ENCODE measurements at places on chromosomes 12 and 14.

GRCh38 chr14:94343238-94344005 is 20.3 kb upstream of the SERPINA6 start:
- no peak for DNase-seq

DNA sequence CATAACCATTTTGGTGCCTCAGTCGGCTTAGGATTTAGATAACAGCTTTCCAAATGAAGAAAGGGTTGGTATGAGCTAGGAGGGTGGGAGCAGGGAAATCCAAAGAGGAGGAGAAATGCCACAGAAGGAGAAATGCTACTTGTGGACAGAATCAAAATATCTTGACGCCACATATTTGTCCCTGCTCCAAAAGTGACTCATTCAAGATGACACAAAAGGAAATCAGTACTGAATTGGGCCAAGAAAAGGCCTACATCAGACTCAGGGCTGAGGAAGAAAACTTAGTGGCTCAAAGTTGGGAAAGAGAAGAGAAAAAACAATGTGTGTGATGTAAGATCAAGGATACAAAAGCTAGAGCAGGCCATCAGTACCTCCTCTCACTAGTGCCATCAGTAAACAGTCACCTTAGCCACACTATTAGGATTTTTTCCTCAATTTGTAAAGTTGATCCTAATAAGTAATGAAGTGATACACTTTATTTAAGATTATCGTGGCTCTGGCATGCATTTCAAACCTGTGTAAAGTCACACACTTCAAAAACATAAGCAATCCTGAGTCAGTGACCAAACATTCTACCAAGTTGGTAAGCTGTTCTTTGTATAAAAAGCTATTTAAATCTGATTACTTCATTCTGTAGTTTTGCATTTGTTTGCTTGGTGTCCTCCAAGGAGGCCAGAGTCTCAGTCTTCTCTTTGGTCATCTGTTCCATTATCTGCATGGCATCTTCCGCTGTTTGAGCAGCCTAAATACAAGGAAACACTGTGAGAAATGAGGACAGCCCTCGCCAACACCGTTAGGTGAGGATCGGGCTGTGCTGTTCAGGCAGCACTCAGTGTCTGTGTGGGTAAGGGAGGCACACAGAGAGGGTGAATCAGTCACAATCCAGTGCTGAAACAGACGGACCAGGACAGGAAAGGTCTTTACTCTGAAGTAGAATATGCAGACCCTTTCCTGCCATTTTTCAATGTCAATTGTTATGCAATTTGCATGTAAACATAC is 52.6 kb upstream of the VPS33A start:
- no peak for DNase-seq

DNA sequence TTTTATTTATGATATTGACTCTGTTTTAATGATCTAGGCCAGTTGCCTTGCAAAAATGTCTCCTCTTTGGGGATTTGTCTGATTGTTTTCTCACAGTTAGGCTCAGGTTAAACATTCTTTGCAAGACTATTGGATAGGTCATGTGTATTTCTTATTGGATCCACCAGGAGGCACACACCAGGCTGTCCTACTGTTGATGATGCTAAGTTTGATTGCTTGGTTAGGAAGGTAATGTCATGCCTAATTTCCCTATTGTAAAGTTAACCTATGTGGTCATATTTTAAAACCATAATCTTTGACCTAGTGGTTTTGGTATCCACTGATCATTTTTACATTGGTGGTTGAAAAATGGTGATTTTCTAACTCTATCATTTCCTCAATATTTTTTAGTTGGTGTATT is 137.1 kb downstream of the BRMS1L start:
- DNase-seq = no peak

- DNase-seq = no peak
Measured at GRCh38 chr14:64630778-64631177, 73.4 kb upstream of the PLEKHG3 start.

DNA sequence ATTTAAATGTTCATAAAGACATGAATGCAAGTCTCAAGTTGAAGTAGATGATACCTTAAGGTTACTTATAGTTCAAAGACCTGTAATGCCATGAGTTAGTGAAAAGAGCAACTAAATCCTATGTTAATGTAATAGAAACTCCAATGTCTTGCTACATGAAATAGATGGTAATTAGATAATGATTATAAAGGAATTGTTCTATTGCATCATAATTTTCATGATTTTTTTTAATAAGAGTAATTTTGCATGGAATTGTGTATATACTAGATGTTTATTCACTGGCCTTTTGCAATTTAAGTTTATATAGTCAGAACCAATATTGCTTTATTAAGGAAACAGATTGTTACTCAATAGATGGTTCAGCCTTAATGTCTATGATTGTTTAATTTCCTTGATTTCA is 115.5 kb upstream of the SYT10 start:
- no peak for DNase-seq

GRCh38 chr12:7832059-7832696 is 40.5 kb downstream of the SLC2A14 start:
- DNase-seq = no peak

All from stimulated activated CD8-positive, alpha-beta memory T cell treated with anti-CD3 and anti-CD28 coated beads, Interleukin-7, amount 100 ng/mL, for 48 hours (primary cell).